ENCODE measurements at places on chromosomes 7 and 10.
A peak's percentile ranks its signal among the peaks of the same experiment; 100 is the strongest.

- no peak for DNase-seq
These were observed 29.1 kb downstream of the MDH2 start for GRCh38 chr7:76076995-76077394.

DNA sequence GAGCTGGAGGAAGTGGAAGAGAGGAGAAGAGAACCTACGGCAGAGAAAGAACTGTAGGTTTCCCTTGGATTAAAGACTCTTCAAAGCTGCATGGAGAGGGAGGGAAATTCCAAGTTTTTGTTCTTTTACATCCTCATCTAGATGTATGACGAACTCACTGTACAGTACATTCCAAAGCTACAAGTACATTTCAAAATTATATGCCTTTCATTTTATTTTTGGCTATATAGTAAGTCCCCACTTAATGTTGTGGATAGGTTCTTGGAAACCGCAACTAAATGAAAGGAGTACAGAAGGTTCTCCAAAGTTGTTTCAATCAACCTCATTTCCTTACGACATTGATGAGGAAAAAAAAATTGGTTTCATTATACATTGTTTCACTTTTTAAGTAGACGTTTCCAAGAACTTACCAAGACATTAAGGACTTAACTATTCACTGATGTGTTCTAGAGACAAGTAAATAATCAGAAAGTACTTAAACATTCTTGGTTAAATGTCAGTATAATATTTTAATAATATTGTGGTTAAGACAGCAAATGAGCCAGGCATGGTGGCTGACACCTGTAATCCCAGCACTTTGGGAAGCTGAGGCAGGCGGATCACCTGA is 16.1 kb upstream of the JMJD1C start:
- DNase-seq = no peak

DNA sequence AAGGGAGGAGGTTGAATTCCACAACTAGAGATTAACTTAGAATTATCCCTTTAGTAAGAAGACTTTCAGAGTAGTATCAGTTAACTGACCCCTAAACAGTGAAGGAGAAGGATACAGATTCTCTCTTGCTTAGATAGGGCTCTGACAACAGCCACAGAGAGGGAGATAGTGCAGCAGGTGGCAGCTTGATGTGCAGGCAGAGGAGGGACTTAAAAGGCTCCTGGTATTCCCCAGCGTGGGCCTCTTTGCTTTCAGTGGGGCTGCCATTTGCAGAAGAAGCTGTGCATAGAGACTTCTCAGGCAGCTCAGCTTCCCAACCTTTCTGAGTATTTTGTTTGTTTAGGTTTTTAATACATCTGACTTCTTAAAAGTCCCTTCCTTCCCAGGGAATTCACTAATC is 16.0 kb downstream of the FZD1 start:
- DNase-seq = no peak

GRCh38 chr7:150931199-150931869 is 46.8 kb downstream of the KCNH2 start:
- DNase-seq = no peak

DNA sequence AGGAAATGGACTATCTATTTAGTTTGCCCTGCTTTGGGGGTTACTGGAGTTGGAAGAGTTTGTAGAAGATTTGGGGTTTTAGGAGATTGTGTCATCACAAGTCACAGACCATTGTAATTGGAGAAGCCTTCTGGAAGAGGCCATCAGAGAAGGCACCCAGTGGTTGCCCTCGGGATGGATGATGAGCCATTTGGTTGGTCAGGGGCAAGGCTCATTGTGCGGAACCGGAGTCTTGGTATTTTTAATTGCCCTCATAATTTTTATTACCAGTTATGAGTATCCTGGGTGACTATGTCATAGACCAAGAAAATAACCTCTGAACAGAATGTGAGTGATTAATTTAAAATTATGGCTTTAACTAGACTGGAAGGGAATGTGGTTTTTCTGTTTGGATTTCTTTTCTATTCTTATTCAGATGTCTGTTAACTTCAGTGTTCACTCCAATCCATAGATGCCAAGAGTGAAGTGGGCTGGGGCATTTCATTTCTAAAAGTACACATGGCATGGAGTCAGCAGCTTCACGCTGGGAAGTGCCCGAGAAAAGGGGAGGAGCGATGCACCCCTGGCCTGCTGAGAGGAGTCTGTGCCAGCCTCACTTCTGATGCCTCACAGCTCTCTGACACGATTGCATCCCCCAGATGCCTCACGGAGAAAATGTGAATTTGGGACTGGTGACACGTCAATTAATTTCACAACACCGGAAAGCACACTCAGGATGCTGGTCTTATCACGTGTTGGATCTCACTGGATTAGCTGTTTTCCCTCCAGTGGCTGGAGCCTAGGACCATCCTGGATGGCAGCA is 225.6 kb upstream of the IGFBP3 start:
- DNase-seq = peak; percentile 52

- DNase-seq = no peak
These were observed 93.0 kb upstream of the SORCS3 start for GRCh38 chr10:104548090-104548489.

Measured in SJSA1 (cell line).